ENCODE measurements at places on chromosomes 12 and 14. TPM values are rescaled to one million over a fixed set of nuclear protein-coding genes. Genes with fewer than 3 reads are reported as not detected.

The AICDA gene
- total RNA-seq = 11.5 TPM

The KRT3 gene
- not detected for total RNA-seq

The TMEM253 gene
- total RNA-seq = not detected

The ZFHX2 gene
- total RNA-seq = 1.8 TPM

The MGST1 gene
- 71.3 TPM for total RNA-seq

The C1R gene
- total RNA-seq = 1.7 TPM

The PSMA6 gene
- total RNA-seq = 354 TPM

The FBRSL1 gene
- total RNA-seq = 55.1 TPM

The BDKRB1 gene
- 0.21 TPM for total RNA-seq

The INTS13 gene
- total RNA-seq = 37.5 TPM

The GNB3 gene
- total RNA-seq = 0.46 TPM

GRCh38 chr12:121264951-121265515 is 31.5 kb downstream of the CAMKK2 start:
- no peak for DNase-seq

DNA sequence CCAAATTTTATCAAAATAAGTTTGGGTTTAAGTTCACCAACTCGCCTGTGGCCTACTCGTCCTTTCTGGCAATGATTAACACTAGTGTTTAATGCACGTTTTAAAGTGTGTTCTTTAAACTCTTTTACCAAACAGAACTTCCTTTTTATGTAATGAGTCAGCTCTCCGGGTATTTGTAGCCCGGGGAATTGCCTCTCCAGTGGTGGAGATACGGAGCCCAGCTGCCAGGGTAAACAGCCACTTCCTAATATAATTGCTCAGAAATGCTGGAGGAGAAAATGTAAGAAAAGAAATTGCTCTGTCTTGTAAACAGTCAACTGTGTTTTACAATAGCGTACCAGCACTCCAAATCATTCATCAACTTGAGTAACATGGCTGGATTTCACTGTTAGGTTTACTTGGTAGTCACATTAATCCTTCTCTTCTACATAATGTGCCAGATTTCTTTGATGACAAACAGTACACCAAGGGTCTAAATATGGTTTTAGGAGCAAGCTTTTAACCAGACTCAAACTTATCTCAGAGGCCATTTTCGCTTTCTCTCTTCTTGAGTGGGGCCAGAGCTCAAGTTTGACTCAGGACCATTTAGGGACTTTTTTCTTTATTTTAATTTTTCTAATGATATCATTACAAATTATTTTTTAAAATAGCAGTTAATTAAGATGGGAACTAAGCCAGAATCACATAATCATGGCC is 101.2 kb upstream of the SLC38A2 start:
- DNase-seq = peak; percentile 51

DNA sequence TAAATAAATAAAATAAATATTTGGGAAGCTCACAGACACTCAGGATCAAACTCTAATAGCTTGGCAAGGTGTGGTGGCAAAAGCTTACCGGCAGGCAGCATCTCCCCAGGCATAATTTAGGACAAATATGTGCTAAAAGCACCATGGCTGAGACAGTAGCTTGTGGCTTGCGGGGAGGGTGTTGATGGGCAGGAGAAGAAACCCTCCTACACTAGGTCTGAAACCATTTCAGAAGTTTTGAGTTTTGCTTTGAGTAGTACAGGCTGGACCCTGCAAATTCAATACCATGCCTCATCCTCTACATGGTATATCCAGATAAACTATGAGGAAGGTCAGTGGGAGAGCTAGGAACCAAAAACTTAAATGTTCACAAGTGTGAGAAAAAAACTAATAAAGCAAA is 33.1 kb downstream of the MAP3K9 start:
- peak; percentile 41 for DNase-seq

- peak; percentile 27 for DNase-seq
These were observed 6.4 kb upstream of the CLEC6A start for GRCh38 chr12:8449355-8449859.

- DNase-seq = no peak
These were observed 1701.5 kb upstream of the FLRT2 start for GRCh38 chr14:83828406-83828805.

GRCh38 chr12:89386138-89386537 is 33.8 kb upstream of the DUSP6 start:
- no peak for DNase-seq

DNA sequence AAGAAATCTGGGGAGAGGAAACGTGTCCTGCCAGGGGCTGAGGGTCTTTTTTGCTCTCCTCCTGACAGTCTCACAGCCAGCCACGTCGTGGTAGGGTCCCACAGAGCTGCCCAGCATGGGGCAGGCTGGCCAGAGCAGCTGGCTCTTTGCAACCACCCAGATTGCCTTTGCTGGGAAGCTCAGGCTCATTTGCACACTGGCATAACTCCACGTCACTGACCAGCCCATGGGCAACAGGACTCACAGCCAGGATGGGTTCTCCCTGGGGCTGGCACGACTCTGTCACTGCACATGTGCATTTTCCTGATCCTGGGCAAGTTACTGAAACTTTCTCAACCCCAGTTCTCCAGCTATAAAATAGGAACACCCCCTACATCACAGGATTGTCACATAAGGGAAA is 242.2 kb downstream of the DPF3 start:
- no peak for DNase-seq

DNA sequence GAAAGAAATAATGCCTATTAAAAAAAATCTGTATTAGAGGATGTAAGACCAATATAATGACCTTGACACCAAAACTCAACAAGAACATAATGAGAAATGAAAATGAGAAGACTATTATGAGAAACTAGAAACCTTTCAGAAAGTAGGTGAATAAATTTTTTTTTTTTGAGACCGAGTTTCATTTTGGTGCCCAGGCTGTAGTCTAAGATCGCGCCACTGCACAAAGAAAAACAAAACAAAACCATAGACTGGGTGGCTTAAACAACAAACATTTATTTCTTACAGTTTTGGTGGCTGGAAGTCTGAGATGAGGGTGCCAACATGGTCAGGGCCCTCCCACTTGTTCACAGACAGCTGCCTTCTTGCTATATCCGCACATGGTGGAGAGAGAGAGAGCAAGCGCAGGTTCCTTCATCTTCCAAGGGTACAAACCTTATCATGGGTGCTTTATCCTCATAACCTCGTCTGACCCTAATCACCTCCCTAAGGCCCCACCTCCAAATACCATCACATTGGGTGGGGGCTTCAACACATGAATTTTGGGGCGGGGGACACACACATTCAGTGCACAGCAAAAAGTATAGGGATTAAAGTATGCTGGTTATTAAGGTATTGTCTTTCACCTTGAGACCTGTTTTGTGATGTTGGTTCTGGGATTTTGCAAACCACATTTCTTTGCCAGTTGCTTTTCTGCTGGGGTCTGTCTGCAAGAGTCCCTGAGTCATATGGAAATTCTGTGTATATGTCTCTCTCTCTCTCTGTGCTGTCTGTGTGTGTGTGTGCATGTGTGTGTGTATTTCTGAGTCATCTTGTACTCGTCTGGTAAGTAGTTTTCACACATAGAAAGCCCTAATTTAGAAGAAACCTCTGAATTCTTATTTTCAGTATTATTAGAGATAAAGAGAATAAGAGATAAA is 26.2 kb downstream of the ZCRB1 start:
- DNase-seq = peak; percentile 97

GRCh38 chr14:102795060-102795925 is 18.0 kb downstream of the TRAF3 start:
- no peak for DNase-seq

GRCh38 chr14:23040100-23040499 is 1.9 kb upstream of the PSMB11 start:
- DNase-seq = no peak

- no peak for DNase-seq
These were observed 17.6 kb downstream of the LACRT start for GRCh38 chr12:54616933-54617680.

DNA sequence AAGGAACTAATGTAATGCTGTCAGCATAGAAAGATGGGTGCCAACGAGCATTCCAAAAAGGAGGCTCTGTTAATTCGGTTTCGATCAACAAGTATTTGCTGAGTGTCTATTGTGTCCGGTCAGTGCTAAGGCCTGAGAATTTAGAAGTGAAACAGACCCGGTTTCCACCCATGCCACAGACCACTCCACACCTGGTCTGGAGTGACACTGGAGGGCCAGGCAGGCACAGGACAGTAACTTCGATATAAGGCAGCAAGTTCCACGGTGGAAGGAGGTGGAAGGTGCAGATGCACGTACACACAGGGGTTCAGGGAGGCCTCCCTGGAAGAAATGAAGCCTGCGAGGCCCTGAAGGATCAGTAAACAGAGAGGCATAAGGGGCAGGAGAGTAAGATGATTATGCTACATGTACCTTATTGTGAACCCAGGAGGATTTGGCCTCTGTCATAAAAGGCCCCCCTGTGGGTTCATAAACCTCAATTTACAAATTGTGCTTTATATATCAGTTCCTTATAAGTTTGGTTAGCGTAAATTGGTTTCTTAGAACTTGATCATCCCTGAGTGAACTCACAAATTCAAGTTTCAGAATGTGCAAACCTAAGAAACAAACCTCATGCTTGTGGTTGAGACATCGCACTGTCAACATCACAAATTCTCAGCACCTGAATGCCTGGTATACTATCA is 25.9 kb downstream of the SSH1 start:
- peak; percentile 87 for DNase-seq

DNA sequence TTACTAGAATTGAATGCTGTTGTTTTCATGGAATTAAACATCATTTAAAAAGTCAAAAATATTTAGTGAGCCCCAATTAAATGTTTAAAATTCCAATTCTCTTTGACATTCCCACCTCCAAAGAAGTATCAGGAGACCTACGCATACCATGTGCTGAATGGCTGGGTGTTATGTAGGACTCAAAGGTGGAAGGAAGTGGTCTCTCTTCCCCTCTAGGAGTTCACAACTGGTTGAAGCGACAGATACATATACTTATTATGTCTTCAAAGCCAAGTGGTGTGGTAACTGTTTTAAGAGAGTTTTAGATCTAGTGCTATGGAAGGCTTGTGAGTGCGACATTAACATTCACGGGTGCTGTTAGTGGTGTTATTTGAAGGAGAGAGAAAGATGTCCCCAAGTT is 464.0 kb downstream of the ATP23 start:
- no peak for DNase-seq

GRCh38 chr14:59483363-59483762 is 845 bp downstream of the L3HYPDH start:
- DNase-seq = no peak

GRCh38 chr14:76768671-76769500 is 7.6 kb downstream of the VASH1 start:
- no peak for DNase-seq

- DNase-seq = no peak
These were observed 34.6 kb upstream of the EVL start for GRCh38 chr14:100030452-100031153.

- no peak for DNase-seq
These were observed 352.2 kb upstream of the FBXO33 start for GRCh38 chr14:39784461-39784860.

DNA sequence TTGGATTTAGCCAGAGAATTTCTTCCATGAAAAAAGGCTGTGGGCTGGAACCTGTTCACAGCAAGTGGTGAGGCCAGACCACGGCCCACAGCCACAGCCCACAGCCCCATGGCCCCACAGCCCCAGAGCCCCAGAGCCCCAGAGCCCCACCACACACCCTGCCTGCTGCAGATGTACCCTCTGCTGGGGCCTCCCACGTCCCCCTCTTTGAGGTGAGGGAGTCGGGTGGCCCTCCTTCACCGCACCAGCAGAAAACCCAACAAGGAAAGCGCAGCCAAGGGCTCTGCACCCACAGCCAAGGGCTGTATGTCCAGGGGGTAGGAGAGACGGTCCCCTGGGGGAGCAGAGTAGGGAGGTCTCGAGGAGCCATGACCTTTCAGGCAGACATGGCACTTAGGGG is 327.5 kb upstream of the DIO3 start:
- no peak for DNase-seq

DNA sequence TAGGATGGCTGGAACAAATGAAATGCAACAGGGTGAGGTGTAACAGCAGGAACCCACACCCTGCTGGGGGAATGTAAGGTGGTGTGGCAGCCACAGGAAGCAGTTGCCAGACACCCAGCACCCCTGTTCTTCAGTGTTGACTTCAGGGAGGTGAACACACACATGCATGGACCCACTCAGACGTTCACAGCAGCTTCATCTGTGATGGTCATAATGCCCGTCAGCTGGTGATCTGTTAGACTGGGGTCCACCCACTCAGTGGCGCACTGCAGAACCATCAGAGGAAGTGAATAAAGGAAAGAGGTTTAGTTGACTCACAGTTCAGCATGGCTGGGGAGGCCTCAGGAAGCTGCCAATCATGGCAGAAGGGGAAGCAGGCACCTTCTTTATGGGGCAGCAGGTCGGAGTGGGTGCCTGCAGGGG is 22.7 kb upstream of the TEX22 start:
- DNase-seq = no peak

GRCh38 chr12:1918081-1918883 is at the start of gene CACNA2D4:
TSS of gene CACNA2D4 (minus strand) at chr12:1918652. CDS start at chr12:1918473, 179 bp downstream.
- no peak for DNase-seq

- DNase-seq = no peak
These were observed 16.3 kb downstream of the ELK3 start for GRCh38 chr12:96210376-96211055.

DNA sequence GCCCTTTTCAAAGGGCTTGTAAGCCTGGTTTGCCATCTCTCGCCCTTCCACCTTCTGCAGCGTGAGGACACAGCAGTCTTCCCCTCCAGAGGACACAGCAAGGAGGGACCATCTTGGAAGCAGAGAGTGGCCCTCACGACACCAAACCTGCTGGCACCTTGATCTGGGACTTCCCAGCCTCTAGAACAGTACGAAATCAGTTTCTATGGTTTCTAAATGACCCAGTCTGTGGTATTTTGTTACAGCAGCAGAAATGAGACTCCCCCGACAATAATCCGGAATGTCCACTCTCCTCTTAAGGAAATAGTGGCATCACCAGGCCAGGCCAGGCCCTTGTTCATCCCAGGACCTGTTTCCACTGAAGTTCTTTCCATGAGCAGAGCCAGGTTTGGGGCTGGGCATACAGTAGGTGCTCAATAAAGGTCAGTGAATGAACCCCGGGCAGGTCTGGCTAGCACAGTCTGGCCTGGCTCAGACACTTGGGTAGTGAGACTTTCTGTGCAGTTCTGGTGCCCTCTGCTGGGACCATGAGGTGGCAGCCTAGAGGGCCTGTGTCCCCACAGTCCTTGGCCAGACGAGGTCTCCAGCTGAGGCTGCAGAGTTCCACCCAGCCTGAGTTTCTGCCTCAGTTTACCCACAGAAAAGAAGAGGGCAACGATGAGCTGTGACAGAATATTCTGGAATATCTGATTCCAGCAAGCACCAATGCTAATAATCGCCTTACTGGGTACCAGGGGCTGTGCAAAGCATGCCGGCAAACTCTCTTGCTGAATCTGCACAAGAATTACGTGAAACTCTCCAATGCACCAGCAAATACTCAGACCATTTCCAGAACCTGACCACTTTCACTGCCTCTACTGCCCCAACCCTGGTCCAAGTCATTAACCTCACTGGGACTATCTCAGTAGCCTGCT is 14.0 kb downstream of the ABCB9 start:
- DNase-seq = no peak

DNA sequence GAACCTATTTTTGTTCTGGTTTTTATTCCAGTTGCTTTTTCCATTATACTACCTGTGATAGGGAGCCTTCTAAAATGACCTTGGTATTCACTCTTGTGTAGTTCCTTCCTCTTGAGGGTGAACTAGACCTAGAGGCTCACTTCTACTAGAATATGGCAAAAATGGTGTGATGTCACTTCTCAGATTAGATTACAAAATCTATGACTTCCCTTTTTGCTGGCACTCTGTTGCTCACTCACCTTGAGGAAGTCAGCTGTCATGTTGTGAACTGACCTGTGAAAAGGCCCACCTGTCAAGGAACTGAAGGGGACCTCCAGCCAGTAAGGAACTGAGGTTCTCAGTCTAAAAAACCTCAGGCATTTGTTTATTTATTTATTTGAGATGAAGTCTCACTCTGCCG is 5.7 kb downstream of the MIPOL1 start:
- no peak for DNase-seq

Data from GM12878 (cell line).